ENCODE measurements at places on chromosomes 4 and X.

GRCh38 chr4:66097218-66097617 is 426.9 kb upstream of the EPHA5 start:
- no peak for DNase-seq

DNA sequence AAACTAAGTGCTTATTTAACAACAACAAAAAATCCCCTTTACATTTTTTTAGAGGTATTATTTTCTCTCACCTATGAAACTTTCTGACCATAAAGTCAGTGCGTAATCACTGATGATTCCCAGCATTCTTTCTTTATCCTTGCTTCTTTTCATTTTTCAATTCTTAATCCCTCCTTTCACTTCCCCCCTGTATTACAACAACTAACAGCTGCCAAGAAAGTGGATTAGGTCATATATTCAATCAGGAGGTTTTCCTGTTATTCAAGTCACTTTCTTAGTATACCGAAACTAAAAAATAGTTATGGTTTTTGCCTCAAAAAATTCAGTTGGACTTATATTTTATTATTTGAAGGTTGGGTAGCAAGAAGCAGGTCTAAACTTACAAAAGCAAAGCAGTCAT is 2.1 kb upstream of the STAP1 start:
- DNase-seq = no peak

- DNase-seq = no peak
Observed at GRCh38 chr4:120277391-120277790, 210.7 kb upstream of the MAD2L1 start.

DNA sequence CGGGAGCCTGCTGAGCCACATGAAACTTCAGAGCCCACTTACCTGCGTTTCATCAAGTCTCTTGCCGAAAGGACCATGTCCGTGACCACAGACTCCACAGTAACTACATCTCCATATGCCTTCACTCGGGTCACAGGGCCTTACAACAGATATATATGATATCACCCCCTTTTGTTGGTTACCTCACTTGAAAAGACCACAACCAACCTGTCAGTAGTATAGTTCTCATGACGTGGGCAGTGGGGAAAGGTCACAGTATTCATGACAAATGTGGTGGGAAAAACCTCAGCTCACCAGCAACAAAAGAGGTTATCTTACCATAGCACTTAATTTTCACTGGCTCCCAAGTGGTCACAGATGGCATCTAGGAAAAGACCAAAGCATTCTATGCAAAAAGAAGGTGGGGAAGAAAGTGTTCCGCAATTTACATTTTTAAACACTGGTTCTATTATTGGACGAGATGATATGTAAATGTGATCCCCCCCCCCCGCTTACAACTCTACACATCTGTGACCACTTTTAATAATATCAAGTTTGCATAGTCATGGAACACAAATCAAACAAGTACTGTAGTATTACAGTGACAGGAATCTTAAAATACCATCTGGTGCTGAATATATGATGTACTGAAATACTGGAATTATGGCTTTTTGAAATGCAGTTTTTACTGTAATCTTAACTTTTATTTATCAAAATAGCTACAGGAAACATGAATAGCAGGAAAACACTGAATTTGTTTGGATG is 129.9 kb downstream of the TET2 start:
- DNase-seq = no peak

DNA sequence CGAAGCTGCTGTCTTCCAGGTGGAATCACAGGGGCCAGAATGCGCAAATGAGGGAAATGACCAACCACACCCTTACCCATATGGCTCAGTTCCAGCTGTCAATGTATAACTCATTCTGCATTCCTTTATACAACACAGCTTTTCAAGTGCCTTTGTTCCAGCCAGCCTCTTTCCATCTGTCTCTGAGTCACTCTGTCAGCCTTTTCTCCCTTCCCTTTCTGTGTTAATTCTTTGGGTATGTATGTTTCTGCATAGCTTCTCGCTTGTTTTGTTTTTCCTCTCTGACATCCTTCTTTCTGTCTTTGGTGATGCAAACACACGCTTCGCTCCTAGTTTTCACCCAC is 54.5 kb downstream of the RS1 start:
- no peak for DNase-seq
